ENCODE measurements at places on chromosomes 1 and 21.

DNA sequence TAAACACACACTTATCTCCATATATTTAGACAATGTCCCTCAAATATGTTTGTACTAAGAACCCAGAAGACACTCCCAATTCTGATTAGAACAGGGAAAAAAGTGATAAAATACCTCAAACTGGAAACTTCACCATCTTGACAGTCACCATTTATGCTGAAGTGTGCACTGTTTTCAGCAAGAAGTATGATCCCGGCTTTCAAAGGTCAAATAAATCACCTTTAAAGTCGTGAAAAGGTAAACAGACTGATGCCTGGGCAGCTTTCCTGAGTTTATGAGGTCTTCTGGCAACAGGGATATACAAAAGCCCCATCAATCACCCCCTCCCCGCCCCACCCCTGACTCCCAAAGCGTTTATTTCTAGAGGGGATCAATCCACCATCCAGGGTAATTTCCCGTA is 37.9 kb downstream of the HLX start:
- DNase-seq, result no peak

DNA sequence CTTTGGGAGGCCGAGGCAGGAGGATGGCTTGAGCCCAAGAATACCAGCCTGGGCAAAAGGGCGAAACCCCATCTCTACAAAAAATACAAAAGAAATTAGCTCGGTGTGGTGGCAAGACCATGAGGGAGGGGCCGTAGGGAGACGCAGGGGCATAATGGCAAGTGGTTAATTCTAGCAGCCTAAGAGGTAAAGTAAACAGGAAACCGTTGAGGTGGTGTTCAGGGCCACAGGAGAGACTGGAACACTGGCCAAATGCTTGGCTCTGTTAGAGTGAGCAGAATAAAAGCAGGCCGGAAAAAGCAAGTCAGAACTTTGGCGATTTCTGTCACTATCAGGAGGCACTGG is 89.2 kb downstream of the RIPK4 start:
- no peak for DNase-seq

GRCh38 chr1:10779841-10780240 is 16.6 kb downstream of the CASZ1 start:
- no peak for DNase-seq

DNA sequence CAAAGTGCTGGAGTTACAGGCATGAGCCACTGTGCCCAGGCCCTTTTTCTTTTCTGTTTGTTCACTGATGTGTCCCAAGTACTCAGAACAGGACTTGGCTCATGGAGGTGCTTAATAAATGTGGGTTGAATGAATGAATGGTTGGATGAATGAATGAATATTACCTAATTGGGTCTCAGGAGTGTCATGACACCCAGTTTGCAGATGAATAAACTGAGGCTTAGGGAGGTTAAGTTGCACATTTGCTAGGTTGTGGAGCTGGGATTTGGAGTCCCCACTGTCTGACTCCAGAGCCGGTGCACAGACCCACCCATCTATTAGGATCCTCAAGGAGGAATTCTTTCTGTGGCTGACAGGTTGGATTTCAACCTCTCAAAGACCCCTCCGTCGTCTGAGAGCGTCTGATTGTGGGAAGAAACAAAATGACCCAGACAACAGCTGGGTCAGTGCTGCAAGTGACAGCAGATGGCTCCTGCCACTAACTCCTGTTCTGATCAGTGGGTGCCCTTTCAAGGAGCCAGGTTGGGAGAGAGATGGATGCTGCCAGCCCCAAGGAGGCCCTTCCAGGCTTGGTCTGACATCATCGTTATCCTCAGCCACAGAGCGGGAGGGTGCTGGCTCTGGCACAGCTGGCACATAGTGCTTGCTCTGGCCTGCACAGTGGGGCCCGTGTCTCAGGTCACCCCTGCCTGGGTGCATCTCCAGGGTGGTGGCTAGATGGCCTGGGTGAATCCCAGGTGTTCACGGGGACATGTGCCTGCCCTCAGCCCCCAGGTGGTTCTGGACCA is 24.2 kb downstream of the ARHGEF10L start:
- DNase-seq, result no peak

DNA sequence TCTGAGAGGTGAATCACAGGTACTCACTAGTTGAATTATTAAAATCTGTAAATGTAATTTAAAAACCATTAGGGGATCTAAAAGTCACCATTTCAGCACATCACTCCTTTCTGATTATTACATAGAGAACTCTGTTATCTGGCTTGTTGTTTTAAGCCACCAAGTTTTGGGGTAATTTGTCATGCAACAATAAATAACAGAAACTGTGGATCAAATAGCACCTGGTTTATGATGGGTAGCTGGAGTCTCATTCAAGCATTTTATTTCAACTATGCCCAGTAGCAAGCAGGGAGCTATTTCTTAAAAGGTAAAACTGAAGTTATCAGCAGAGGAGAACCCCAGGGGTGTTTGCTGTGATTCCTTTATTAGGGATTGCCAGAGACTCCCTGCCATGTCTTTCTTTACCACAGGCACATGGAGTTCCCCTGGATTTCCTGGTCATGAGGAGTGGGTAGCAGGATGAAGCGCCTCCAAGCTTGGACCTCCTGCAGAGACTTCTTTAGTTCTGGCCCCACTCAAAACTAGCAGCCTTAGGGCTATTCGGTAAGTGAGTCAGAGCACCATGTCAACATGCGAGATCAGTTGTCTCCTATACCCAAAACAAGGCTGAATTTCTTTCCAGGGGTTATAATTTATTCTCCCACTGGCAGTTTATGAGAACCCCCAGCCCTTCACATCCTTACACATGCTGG is 179.2 kb downstream of the GIPC2 start:
- DNase-seq, result no peak
